ENCODE measurements at places on chromosomes 12 and 14.

- peak; percentile 38 for DNase-seq
Observed at GRCh38 chr12:68446901-68447796, 115.0 kb upstream of the MDM1 start.

DNA sequence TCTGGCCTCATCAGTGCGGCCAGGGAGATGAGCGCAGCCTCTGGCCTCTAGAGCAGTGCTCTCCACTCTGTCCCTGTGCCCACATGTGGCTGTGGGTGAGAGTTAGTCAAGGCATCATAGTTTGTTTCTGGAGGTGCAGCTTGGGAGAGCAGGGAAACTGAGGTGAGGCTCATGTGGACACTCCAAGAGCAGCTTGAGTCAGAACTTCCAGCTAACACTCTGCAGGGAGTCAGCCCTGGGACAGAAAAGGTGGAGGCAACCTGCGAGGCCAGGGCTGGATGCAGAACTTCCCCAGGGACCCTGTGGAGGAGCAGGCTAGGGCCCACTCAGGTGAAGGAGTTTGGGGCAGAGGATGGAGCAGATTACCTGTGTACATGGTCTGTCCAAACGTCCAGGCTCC lies 10.8 kb downstream of the ISCA2 start:
- DNase-seq: no peak

DNA sequence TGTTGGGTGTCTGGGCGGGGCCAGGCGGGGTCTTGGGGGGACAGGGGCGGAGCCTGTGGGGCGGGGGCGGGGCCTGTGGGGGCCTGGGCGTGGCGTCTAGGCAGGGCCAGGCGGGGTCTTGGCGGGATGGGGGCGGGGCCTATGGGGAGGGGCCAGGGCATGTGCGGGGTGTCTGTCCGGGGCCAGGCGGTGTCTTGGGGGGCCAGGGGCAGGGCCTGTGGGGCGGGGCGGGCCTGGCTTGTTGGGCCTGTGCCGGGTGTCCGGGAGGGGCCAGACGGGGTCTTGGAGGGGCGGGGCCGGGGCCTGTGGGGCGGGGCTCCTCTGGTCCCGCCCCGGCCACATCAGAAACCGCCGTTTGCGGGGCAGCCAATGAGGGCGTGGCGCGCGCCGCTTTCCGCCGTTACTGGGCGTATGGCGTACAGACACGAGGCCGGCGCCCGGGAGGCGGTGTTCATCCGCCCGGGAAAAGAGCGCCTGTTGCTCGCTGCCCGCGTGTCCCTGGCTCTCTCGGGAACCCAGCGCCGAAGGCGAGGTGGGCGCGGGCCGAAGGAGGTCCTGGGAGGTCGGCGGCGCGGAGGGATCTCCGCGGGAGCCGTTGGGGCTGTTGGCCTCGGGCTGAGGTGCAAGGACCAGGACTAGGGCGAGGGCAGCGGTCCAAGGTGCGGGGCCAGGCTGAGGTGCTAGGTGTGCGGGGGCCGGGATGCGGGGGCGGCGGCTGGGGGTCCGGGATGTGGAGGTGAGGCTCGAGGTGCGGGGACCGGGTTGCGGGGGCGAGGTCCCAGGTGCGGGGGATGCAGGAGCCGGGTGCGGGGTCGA lies at the start of gene PIWIL1:
Gene PIWIL1, plus strand, starts transcription at position 400 of the 816 bp plus-strand sequence. CDS start 4,705 bp downstream, outside the sequence.
- DNase-seq: no peak

GRCh38 chr14:36451310-36452065 lies 68.5 kb downstream of the NKX2-1 start:
- no peak for DNase-seq

GRCh38 chr12:108063192-108063591 lies 65.9 kb upstream of the WSCD2 start:
- no peak for DNase-seq

DNA sequence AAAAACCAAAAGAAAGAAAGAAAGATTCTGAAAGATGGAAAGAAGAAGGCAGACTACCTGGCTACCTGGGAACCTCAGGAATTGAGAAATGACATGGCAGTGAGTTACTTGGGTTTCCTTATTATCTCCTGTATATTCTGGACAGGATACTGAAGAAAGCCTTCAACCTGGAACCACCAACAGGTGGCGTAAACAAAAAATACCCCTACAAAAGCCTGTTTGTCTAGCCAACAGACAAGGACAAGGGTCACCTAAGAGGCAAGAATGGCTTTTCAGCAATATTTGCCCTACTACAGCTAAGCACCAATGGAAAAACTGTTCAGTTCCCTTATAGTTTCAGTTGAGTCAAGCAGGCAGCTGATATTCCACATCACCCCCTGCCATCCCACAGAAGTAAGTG lies 274.9 kb downstream of the GPHN start:
- no peak for DNase-seq

DNA sequence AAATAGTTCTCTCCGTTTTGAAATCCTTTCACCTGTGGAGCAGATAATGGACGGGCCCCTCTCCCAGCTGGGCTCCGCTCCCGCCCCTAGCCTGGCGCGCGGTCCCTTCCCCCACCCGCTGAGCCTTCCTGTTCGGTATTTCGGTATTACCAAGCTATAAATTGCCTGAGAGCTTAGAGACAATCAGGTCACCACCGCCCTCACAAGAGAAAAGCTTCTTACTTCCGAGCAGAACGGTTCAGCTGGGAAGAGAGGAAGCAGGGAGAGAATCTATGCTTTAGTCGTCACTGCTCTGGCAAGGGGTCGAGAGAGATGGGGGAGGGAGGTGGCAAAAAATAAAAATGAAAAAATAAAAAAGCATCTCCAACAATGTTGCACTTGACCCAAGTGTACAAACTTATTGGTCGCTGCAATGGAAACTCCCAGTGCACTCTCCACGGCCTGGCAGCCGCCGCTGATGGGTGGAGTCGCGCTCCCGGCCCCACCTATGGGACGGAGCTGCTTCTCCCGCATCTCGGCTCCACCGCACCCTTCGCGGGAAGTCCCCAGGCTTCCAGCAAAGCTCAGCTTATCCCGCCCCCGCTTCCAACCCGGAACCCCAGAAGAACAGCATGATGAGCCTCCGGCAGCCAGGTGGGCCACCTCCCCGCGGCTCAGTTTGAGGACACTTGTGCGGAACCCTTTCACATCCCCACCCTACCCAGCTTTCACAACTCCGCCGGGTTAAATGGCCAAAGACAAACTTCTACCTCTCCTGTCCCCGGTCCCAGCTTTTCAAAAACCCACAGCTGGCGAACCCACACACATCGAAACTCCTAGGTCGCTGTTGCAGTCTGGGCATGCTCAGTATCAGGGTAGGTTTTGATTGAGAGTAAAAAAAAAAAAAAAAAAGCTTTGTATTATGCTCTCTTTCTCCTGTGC lies 832 bp upstream of the SYT1 start:
- DNase-seq: peak; percentile 87

- no peak for DNase-seq
Observed at GRCh38 chr12:124456133-124456651, 111.2 kb downstream of the NCOR2 start.

- peak; percentile 24 for DNase-seq
Observed at GRCh38 chr12:113246478-113247122, 25.3 kb downstream of the TPCN1 start.

DNA sequence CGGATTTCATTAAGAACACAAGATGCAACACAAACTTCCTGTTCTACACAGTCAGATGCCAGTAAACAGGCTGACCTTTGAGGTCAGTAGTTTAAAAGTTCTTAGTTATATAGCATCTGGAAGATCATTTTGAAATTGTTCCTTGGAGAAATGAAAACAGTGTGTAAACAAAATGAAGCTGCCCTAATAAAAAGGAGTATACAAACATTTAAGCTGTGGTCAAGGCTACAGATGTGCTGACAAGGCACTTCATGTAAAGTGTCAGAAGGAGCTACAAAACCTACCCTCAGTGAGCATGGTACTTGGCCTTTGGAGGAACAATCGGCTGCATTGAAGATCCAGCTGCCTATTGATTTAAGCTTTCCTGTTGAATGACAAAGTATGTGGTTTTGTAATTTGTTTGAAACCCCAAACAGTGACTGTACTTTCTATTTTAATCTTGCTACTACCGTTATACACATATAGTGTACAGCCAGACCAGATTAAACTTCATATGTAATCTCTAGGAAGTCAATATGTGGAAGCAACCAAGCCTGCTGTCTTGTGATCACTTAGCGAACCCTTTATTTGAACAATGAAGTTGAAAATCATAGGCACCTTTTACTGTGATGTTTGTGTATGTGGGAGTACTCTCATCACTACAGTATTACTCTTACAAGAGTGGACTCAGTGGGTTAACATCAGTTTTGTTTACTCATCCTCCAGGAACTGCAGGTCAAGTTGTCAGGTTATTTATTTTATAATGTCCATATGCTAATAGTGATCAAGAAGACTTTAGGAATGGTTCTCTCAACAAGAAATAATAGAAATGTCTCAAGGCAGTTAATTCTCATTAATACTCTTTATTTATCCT lies 13.5 kb downstream of the PTGER2 start:
- DNase-seq: no peak

DNA sequence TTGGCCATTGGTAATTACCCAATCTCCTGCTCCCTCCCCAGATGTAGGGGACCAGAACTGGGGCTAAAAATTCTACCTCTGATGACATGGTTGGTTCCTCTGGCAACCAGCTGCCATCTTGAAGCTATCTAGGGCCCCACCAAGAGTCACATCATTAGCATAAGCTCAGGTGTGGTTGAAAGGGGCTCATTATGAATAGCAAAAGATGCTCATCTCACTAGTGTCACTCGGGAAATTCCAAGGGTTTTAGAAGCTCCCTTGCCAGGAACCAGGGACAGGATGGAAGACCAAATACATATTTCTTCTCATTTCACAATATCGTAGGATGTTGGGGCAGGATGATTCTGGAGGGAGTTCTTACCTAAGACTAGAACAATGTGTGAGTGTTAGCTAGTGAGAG lies 38.6 kb downstream of the EID3 start:
- DNase-seq: no peak

- no peak for DNase-seq
Observed at GRCh38 chr14:20177433-20177974, 13.2 kb upstream of the OR11G2 start.

DNA sequence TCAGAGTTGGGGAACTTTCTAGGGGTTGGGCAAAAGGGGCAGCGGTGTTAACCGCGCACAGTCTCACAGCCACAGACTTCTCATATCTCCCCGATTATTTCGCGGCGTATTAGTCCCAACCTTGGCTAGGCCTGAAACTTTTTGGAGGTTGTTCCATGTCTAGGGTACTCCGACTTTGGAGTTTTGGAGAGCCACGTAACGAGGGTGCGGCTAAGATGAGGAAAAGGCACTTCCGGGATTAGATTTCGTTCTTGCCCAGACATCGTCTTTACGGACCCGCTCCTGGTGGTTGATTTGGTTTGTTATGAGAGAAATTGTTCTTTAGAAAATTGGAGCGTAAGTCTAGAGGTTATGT lies 513 bp downstream of the CCNK start:
- DNase-seq: peak; percentile 17

- no peak for DNase-seq
Observed at GRCh38 chr14:47102472-47102871, 450.9 kb upstream of the RPL10L start.

GRCh38 chr12:128564956-128565355 lies 258.8 kb downstream of the SLC15A4 start:
- DNase-seq: no peak

DNA sequence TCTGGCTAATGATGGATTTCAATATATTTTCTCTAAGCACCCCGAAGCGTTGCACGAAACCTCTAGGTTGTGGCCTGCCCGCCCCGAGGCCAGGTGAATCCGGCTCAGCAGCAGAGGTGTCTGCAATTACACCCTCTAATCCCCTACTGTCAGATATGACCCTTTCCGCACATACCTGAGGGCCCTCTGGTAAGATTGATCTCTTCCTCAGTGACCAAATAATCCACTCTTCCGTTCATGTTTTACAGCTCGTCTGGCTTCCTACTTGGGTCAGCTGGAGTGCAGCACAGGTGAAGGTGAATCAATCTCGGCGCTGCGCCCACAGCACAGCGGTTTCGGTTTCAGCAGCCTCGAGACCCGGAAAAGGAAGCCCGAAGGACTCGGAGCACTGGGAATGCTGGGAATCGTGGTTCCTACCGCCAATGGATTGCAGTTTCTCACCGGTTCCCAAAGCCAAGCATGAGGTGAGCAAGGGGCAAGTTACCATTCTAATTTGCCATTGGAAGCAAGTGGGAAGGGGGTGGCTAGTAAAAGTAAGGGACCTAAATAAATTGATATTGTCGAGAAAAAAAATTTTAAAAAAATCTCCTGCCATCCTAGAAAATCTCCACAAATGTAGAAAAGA lies at the start of gene SYNJ2BP:
Gene SYNJ2BP, minus strand, starts transcription at position 366 of the 625 bp plus-strand sequence. Its CDS starts 127 bp downstream, at position 239.
- peak; percentile 72 for DNase-seq

- no peak for DNase-seq
Observed at GRCh38 chr12:115294453-115295133, 610.6 kb upstream of the TBX3 start.

DNA sequence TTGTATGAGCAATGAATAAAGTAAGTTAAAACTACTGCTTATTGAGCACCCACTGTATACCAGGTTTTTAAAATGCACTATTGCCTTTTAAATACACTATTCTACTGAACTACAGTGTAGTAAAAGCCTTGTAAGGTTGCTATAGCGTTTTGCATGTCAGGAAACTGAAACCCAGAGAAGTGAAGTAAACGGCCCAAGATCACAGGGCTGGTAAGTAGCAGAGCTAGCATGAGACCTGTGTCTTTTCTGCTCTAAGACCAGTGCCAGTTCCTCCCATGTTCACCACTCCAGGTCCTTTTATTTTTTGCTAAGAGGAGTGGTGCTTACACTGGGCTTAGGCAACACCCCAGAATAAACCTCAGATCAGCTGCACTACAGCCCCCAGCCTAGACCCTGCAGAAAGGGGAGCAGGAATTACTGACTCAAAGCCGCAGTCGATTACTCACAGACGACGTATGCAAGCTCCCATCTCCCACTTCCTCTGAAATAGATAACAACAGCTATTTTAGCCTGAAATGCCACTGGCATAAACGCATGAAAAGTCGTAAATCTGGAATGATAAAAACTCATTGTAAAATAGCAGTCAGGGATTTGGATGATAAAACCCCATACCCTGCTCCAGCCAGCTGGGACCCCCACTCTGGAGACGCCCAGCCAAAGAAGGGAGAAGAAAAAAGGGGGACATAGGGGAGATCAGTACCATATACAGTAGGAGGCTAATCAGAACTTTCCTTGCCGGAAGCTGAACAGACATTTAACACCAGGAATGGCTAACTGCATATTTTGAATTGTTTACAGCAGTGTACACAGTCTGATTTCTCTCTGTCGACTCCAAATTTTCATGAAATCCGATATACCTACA lies 108.3 kb downstream of the NUAK1 start:
- no peak for DNase-seq

- DNase-seq: peak; percentile 97
Observed at GRCh38 chr12:63668028-63668799, at the start of gene DPY19L2. Gene DPY19L2 (minus strand): TSS chr12:63668493. CDS start chr12:63668393, 100 bp downstream.
